ENCODE measurements at places on chromosomes 1 and 21.
A peak's percentile ranks its signal among the peaks of the same experiment; 100 is the strongest.

- no peak for DNase-seq
Observed at GRCh38 chr1:44326024-44326701, 28.9 kb downstream of the ERI3 start.

DNA sequence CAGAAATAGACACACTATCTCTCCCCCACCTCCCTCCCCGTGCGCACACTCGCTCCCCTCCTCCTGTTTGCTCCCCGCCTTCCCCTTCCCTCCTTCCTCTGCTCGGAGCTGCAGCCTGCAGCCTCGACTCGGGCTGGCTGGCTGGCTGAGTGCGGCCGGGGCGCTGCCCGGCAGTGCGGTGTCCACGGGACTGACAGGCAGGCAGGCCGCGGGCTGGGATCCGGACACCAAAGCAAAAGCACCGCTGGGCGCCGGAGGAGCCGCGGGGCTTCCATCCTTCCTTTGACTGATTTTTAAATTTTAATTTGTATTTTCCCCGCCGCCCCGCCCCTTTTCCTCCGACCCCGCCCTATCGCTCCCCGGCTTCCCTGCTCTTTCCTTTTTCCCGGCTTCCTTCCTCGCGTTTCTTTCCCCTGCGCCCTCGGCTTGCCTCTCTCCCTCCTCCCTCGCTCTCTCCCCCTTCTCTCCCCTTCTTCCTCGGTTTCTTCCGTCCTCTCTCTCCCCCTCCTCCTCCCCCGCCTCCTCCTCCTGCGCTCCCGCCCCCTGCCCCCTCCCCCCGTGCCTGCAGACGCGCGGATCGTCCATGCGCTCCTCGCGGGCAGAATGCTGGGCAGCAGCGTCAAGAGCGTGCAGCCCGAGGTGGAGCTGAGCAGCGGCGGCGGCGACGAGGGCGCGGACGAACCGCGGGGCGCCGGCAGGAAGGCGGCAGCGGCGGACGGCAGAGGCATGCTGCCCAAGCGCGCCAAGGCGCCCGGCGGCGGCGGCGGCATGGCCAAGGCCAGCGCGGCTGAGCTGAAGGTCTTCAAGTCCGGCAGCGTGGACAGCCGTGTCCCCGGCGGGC is 109.4 kb downstream of the NAV1 start:
- peak; percentile 79 for DNase-seq

- peak; percentile 91 for DNase-seq
Observed at GRCh38 chr1:31944205-31945089, 6.3 kb upstream of the PTP4A2 start.

DNA sequence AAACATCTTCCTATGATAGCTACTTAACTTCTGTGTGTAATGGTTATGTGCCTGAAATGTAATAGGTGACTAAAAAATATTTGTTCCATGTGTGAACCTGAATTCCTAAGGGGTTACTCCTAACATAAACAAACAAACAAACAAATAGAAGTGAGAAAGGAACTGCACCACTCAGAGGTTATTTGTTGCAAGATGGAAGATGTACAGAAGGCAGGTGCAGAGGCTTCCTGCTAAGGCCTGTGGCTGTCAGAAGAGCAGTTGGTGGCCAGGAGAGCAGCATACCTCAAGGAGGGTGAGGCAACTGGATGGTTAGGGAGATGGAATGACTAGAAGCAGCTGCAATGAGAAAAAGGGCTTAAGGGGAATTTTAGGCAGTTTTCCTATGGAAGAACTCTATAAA is 940.6 kb downstream of the TTLL7 start:
- DNase-seq: no peak
